ENCODE measurements at places on chromosomes 2 and 18.

DNA sequence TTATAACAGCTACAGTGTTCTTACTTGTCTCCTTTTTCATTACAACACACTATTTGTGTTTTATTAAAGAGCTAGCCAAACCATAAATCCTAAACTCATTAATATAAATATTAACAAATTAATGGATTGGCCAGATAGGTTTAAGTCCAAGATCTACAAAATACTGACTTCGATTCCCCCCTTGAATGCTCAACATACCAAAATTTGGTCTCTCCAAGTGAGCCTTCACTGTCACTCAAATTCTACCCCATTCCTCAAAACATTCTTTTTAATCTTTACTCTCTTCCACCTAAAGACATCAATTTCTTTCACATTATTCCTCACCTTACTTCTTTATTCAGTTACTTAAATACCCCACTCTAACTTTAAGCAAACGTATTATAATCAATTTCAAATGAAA lies 281.5 kb downstream of the ICOS start:
- no peak for DNase-seq

DNA sequence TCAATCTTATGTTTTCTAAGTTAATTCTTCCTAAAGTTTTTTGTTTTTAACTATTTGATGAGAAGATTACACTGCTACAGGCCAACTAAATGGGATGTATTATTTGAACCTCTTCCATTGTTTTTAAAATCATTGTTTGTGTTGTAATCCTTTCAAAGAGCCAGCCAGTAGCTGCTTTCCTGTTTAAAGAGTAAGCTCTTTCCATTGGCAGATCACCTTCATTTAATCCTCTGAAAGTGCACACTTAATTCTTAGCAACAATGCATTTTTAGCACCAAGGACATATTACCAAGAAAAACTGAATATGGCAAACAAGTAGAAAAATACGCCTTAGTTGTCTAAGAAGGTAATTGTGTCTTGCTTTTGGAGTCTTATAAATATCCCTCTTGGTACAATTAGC lies 54.0 kb downstream of the MEIS1 start:
- no peak for DNase-seq

DNA sequence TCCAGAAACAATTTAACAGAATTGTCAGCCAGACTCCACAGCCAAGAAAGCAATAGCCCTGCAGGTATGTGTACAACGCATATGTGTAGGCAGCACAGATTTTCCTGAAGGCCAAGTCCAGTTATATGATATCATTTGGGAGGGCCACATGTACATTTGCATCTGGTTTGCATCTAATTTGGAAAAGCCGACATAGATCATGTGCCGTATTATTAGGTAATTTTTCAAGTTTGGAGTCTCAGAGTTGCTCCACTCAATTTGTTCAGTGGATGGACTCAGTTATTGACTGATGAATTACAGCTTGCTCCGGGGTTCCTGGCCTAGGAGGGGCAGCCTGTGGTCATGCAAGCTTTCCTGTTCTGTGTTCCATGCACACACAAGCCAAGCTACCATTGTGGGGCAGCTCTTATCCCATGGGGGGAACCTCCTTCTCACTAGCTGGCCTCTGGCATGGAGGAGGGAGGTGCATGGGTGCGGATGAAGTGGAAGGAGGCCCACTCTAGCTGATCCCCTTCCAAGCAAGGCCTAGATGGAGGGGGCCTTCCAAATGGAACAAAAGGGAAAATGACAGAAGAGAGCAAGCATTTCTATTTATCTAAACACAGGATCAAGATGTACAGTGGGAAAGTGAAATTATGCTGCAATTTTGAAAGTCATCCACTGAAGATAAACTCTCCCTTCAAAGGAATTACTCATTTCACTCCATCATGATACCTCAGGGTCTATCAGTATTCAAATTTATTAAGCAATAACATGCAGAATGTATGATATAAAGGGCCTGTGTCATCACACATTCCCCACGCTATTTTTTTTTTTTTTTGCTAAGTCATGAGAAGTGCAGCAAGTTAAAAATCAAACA lies 202.6 kb upstream of the SMAD2 start:
- no peak for DNase-seq

- no peak for DNase-seq
Observed at GRCh38 chr2:56292951-56293350, 109.2 kb downstream of the CCDC85A start.

DNA sequence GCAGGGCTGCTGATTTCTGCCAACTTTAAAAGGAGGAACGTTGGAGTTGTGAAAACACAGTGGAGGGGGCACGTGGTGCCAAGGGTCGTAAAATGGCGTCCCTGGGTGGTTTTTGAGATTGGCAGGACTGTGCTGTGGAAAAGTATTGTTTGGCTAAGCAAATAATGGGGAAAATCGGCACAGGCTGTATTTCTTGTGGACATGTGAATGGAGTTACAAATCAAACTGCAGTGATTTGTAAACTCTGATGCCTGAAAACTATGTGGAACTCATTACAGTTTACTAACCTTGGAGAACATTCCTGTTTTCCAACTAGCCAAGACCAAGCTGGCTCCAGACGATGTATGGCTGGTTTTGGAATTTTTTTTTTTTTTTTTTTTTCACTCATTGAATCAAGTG lies 68.7 kb downstream of the KCTD1 start:
- DNase-seq = no peak

GRCh38 chr2:219752726-219753125 lies 125.3 kb downstream of the SLC4A3 start:
- DNase-seq = no peak

- no peak for DNase-seq
Observed at GRCh38 chr2:19419211-19419880, 60.9 kb upstream of the OSR1 start.

DNA sequence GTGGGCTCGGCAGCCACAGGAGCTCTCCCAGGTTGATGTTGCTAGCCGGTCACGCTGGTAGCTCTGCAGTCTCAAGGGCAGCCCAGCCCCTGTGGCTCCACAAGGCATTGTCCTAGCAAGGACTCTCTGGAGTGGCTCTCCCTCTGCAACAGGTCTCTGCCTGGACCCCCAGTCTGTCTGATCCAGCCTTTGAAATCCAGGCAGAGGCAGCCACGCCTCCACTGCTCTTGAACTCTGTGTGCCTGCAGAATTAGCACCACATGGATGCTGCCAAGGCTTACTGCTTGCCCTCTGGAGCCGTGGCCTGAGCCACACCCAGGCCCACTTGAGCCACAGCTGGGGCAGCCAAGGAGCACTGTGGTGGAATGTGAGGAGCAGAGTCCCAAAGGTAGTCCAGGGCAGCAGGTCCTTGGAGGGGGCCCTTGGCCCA lies 43.0 kb upstream of the FAHD2A start:
- no peak for DNase-seq

DNA sequence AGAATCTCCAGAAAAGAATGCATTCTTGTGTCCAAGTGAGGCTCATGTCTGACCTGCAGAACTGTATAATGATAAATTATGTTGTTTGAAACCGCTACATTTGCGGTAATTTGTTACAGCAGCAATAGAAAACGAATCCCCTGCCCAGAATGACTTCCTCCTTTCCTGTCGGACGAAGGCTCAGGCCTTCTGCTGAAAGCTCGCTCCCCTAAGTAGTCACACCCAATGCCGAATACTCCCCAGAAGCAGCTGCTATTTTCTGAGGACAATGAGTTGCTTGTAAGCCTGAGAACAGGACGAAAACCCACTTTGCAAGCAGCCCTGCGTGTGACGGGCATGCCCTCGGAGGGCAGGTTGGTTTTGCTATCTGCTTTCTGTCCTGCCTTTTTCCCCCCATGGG lies 27.7 kb upstream of the PTPN4 start:
- DNase-seq = no peak

DNA sequence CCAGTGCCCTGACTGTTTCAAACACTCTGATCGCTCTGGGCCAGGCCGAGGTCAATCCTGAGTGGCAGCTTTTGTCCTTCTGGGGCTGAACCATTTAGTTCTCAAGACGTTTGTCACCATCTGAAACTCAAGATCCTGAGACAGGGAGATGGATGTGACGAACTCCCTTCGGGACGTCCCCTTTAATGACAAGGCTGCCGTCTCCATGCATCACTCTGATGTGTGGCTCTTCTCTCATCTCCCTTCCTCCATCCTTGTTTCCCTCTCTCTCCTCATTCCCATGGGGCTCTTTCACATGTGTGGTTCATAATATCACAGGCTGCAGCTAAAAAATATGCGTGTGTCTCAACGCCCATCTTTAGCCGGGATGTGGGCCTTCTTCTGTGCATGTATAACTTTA lies 189.6 kb downstream of the DNER start:
- DNase-seq = no peak

GRCh38 chr18:6521803-6522418 lies 107.2 kb upstream of the L3MBTL4 start:
- DNase-seq = no peak

GRCh38 chr18:74806700-74807416 lies 209.2 kb downstream of the ZNF407 start:
- no peak for DNase-seq

DNA sequence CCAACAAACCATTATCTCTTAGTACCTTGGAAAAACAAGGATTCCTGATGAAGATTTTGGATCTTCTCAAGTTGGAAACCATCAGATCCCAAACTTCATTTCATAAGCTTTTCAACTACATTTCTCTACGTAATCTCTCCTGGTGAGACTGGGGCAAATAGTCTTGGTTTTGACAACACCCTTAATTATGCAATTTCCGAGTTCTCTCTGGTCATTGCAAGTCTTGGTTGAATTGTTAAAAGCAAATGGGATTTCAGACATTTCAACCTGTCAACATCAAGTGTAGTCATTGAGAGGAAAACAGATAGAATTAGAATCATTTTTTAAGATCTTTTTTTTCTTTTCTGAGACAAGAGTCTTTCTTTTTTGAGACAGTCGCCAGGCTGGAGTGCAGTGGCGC lies 26.2 kb downstream of the KLF7 start:
- DNase-seq = no peak

DNA sequence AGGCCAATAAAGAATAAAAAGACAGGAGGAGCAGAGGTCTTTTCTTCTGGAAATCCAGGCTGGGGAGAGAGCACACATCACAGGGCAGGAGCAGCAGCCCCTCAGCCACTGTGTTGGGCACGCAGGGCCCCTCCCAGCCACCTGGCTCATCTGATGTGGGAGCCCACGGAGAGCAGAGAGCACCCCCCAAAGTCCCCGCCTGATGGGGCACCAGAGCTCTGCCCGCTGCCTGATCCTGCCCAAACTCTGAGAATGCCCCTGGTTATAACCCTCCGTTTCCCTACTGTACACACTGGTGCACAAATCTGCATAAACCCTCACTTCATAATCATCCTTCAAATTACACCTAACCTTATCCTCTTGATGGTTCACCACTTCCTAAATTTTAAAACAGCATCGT lies 111.3 kb downstream of the HDAC4 start:
- DNase-seq = no peak

DNA sequence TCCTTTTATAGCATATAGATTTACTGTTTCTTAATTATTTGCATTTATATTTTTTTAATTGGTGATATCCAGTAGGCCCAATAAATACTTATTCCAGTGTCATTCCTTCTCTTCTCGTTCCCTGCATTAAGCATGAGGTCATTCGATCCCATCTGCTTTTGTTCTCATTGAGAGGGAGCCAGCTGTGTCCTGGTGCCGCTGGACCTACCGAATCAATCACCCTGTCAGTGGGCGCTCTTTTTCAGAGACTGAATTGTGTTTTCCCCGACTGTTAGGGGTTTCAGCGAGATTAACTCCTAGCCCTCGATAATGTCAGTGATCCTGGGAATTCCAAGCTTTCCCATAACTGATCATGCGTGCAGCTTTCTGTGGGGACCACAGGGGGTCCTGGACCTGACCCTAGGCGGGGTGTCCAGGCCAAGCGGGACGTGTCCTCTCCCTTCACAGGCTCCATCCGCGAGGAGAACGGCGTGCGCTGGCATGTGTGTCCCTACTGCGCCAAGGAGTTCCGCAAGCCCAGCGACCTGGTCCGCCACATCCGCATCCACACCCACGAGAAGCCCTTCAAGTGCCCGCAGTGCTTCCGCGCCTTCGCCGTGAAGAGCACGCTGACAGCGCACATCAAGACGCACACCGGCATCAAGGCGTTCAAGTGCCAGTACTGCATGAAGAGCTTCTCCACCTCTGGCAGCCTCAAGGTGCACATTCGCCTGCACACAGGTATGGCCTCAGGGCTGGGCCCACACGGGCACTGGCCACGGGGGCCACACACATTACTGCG lies 72.4 kb downstream of the ZNF236 start:
- no peak for DNase-seq

GRCh38 chr2:30625276-30625675 lies 178.2 kb downstream of the LCLAT1 start:
- no peak for DNase-seq

DNA sequence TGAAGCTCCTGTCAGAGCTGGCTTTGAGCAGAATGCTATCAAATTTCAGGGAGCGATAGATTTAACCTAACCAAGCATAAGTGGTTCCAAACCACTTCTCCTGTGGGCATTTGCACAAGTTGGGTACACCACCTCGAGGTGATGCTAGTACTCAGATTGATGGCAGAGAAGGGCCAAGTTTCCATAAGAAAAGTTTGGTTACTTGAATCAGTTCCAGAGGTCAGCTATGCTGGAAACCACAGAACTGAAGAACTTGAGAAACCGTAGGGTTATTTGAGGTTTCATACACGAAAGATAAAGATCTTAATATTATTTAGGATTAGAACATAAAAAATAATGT lies 238.2 kb upstream of the SOX11 start:
- DNase-seq = no peak

GRCh38 chr18:3649633-3650426 lies 199.9 kb downstream of the TGIF1 start:
- DNase-seq = no peak

- no peak for DNase-seq
Observed at GRCh38 chr18:57258131-57258777, 94.1 kb upstream of the ST8SIA3 start.
